ENCODE measurements at places on chromosomes 5 and 9.

DNA sequence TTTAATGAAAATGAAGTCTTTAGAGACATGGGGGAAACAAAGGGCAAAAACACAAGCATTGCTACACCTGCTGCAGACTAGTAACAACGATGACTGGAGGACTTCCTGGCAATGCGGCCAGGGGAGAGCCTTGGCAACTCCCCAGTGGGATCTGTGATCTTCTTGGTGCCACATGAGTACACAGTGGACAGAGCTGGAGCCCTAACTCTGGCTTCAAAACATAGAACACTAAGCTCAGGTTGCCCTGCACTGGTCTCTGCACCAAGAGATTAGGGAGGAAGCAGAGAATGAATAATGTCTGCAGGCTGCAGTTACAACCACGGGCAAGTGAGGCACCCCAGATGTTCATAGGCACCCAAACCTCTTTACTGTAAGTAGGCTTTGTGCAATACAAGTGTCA is 91.1 kb downstream of the MRPS27 start:
- no peak for DNase-seq

DNA sequence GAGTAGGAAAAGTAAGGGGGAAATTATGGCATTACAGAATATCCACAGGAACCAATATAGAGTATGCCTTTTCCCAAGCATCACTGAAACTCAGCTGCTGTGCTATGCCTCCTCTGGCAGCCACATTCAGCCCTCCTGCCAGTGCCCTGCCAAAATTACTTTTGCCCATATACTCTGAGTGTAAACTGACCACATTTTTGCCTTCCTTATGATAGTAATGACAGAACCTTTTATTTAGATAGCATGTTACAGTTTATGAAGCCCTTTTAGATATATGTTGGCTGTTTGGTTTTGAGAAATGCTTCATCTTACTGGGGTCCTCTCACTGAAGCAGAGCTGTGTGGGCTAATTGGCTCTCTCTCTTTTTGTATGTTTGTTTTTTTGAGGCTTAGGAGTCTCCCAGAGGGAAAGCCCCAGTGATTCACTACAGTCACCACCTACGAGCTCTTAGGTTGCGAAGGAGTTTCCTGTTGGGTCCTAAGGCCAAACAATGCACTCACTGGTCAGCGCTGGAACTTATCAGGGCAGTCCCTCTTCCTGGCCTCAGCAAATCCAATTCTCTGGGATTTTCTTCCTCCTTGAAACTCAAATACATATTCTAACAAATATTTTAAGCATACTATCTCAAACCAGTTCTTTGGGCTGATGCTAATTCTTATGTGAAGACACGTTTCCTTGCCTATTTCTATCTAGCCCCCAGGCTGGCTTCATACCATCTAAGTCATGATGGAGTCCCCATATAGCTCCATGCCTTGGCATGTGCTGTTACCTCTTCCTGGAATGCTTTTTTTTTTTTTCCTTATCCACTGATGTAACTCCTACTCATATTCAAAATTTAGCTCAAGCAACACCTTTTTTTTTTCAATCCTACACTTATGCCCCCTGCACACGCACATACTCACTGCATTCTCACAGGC is 3.7 kb downstream of the PHF24 start:
- peak; percentile 19 for DNase-seq

GRCh38 chr5:9987101-9987500 is 262.6 kb downstream of the ATPSCKMT start:
- DNase-seq: no peak

DNA sequence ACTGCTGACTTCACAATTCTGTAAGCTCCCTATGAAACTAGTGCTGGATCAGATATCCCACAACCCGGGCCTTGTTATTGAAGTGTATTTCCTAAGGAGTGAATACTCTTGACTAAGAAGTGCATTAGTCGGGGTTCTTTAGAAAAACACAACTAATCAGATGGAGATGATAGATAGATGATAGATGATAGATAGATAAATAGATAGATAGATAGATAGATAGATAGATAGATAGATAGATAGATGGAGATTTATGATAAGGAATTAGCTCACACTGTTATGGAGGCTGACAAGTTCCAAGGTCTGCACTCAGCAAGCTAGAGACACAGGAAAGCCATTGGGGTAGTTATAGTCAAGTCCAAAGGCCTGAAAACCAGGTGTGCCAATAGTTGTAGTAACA is 214.6 kb upstream of the COX7C start:
- DNase-seq: no peak

DNA sequence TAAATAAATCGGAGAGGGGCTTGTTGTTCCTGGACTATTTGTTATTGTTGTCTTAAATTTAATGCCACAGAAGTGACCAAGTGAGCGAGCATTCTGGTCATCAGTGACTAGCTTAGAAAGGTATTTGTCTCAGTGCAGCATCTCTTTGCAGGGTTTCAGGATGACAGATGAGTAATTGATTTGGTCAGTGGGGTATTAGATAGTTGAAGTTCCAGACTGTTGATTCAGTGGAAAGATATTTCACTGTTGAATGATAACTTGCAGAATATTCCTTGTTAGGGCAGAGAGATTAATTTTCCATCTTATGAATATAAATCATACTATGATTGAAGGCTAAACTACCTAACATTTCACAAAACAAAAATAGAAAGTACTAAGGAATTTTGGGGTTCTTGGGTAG is 122.4 kb downstream of the TRIO start:
- no peak for DNase-seq

DNA sequence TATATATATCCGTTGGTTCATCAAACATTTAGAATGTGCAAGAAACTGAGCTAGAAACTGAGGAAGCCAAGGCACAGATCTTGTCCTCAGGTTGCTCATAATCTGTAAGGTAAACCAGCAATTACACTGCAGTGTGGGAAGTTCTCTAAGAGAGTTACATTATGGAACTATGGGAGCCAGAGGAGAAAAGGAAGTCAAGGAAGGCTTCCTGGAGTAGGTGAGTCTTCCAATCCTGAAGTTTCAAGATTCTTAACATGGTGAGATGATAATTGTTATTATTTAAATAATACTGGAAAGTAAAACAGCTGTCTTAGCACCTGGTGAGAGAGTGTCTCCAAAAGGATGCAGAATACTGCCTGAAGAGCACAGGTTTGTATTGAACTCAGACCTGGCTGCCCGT is 44.2 kb downstream of the PDE6A start:
- no peak for DNase-seq

GRCh38 chr5:167752936-167753335 is 538.5 kb upstream of the WWC1 start:
- no peak for DNase-seq

DNA sequence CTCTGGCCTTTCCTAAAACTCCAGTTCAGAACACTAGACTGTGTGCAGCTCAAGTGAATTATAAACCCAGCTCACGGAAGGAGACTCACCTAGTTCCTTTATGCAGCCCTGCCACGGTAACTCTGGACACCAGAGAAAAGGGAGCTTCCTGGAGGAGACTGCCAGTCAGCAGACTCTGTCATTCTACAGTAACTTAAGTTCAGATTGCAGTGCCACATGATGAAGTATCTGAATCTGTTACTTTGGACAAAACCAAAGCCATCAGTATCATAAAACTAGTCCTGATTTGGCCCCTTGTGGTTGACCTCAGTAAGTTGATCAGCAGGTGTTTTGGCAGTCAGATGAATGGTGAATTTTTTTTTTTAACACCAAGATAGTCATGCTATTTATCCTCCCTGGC is 2.7 kb downstream of the MTRR start:
- DNase-seq: no peak

DNA sequence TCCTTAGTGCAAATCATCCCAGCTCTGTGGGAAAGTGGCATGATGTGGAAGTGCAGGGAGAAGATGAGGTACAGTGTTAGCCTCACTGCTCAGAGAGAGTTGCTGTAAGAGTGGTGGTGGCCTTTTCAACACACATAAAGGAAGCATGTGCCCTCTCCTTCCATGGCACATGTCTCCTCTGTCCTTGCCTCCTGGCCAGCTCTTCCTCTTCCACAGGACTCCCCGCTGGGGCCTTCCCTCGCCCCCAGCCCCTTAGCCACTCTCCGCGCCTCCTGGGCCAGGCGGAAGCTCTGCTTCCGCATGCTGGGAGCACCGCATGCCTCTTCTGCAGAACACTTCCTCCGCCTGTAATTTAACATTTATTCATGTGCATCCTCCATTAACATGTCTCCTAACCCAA is 4.8 kb upstream of the KCNMB1 start:
- no peak for DNase-seq

Data from activated CD4-positive, alpha-beta T cell treated with anti-CD3 and anti-CD28 coated beads, Interleukin-2, amount 50 U/mL, for 48 hours (primary cell).